ENCODE measurements at places on chromosomes 2 and 18. TPM values are rescaled to one million over a fixed set of nuclear protein-coding genes. Genes with fewer than 3 reads are reported as not detected.

AP1S3 gene
- total RNA-seq = 8.8 TPM

ST3GAL5 gene
- total RNA-seq = 76.1 TPM

GALNT14 gene
- 20.5 TPM for total RNA-seq

ACVR1 gene
- total RNA-seq = 15.0 TPM

SLC11A1 gene
- total RNA-seq = 3.5 TPM

RAB6C gene
- 2.5 TPM for total RNA-seq

PID1 gene
- 32.8 TPM for total RNA-seq

DUSP2 gene
- total RNA-seq = 5.5 TPM

CDCA7 gene
- total RNA-seq = 21.9 TPM

OTX1 gene
- total RNA-seq = 2.8 TPM

ACMSD gene
- total RNA-seq = not detected

ANKRD23 gene
- 2.1 TPM for total RNA-seq

CD8A gene
- total RNA-seq = 1.6 TPM

XDH gene
- total RNA-seq = 0.23 TPM
